ENCODE measurements at places on chromosomes 12 and 14. TPM values are rescaled to one million over a fixed set of nuclear protein-coding genes. Genes with fewer than 3 reads are reported as not detected.

The SLCO1A2 gene
- polyA plus RNA-seq = 0.28 TPM

The LMNTD1 gene
- polyA plus RNA-seq = not detected

The B4GALNT1 gene
- polyA plus RNA-seq = 0.83 TPM

The NPFF gene
- polyA plus RNA-seq = 0.49 TPM

The KCNK10 gene
- 0.03 TPM for polyA plus RNA-seq

The FOXM1 gene
- 4.1 TPM for polyA plus RNA-seq

The KLHL33 gene
- 0.32 TPM for polyA plus RNA-seq

The NCAPD2 gene
- polyA plus RNA-seq = 14.1 TPM

The PARPBP gene
- 3.3 TPM for polyA plus RNA-seq

The PRKD1 gene
- polyA plus RNA-seq = 1.0 TPM

The ACRBP gene
- 8.8 TPM for polyA plus RNA-seq

The LTBP2 gene
- polyA plus RNA-seq = 4.2 TPM

The TAMALIN gene
- polyA plus RNA-seq = 38.2 TPM

The GPRC5D gene
- not detected for polyA plus RNA-seq

The PPFIBP1 gene
- polyA plus RNA-seq = 3.7 TPM

GRCh38 chr14:86462193-86462753 is 932.3 kb downstream of the FLRT2 start:
- DNase-seq = no peak

DNA sequence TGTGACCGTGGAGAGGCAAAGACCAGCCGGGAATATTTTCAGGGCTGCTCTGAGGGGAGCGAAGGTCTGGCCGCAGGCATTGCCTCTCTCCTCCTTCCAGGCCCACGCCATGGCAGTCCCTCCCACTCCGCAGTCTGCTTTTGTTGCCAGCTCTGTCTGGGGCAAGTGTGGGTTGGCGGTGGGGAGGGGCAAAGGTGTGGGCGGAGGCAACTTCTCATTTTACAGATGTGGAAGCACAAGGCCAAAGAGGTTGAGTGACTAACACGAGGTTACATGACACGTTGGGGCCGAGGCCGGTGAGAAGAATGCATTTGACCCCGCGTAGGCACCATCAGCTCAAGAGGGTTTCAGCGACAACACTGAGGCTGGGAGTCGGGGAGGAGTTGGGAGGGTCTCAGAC is 6.1 kb upstream of the FAIM2 start:
- peak; percentile 67 for DNase-seq

DNA sequence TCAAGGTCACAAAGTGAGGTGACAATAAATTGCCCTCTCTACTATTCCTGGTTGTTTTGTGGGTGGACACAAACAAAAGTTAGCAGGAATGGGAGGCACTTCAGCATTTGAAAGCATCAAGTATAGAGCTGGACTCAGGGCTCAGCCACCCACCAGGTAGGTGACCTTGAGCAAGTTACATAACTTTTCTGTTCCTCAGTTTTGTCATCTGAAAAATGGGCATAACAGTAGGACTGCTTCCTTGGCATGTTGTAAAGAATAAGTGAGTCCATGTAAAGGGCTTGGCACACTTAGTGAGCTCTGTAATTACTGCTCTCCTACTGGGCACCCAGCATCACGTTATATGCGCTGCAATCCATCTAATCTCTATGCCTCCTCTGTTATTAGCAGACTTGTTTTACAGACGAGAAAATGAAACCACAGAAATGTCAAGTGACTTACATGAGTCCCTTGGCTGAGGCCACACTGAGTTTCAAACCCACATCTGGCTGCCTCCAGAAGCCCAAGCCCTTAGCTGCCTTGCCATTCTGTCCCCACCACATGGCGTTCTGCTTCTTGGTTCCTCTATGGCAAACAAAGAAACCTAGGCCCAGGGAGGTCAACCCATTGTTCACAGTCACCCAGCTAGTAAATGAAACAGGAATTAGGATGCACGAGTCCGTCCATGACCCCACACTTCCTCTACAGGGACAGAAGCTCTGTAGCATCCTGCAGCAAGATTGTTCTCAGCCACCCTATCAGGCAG is 63.2 kb upstream of the SLC24A4 start:
- DNase-seq = no peak

GRCh38 chr14:76293923-76294322 is 82.0 kb upstream of the ESRRB start:
- no peak for DNase-seq

- peak; percentile 84 for DNase-seq
Observed at GRCh38 chr12:120640861-120641833, 721 bp downstream of the CABP1 start.

GRCh38 chr14:69763761-69764510 is 3.0 kb upstream of the SRSF5 start:
- no peak for DNase-seq

DNA sequence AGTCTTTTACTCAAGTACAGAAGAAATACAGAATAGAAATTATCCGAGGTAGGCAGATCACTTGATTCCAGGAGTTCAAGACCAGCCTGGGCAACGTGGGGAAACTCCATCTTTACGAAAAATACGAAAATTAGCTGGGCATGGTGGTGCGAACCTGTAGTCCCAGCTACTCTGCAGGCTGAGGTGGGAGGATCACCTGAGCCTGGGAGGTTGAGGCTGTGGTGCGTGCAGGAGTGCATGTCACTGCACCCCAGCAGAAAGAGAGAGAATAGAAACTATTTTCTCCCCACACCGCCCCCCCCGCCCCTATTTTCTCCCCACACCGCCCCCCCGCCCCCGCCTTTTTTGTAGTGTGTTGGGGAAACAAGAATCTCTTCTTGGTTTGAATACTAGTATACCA is 2.2 kb downstream of the DNM1L start:
- DNase-seq = no peak

DNA sequence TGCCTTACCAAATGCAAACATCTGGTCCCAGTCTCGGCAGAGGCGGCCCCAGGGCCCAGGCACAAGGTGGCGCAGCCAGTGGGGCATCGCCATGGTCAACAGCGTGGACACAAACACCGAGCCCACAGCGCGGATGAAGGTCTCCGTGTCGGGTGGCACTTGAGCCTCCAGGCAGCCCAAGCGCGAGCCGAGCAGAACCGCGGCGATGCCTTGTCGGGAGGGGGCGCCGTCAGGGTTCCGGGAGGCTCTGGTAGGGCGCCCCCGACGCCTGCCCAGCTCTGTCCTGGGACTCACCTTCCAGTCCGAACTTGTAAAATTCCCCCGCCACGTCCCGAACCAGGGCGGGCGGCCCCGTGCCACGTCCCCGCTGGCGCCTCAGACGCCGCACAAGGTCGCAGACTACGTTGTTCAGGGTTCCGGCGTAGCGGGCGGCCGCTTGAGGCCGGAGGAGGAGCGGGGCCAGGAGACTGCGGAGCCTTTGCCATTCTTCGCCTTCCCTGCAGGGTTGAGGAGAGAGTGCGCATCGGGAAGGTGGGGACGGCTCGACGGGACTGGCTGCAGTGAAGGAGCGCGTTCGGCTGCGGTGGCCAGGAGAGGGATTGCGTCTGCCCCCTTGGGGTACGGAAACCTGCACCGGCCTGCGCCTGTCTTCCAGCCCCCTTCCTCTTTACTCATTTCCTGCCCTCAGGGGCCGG is 1.7 kb downstream of the CYP27B1 start:
- DNase-seq = peak; percentile 88

GRCh38 chr14:72740504-72740961 is 153.4 kb downstream of the DPF3 start:
- DNase-seq = no peak

DNA sequence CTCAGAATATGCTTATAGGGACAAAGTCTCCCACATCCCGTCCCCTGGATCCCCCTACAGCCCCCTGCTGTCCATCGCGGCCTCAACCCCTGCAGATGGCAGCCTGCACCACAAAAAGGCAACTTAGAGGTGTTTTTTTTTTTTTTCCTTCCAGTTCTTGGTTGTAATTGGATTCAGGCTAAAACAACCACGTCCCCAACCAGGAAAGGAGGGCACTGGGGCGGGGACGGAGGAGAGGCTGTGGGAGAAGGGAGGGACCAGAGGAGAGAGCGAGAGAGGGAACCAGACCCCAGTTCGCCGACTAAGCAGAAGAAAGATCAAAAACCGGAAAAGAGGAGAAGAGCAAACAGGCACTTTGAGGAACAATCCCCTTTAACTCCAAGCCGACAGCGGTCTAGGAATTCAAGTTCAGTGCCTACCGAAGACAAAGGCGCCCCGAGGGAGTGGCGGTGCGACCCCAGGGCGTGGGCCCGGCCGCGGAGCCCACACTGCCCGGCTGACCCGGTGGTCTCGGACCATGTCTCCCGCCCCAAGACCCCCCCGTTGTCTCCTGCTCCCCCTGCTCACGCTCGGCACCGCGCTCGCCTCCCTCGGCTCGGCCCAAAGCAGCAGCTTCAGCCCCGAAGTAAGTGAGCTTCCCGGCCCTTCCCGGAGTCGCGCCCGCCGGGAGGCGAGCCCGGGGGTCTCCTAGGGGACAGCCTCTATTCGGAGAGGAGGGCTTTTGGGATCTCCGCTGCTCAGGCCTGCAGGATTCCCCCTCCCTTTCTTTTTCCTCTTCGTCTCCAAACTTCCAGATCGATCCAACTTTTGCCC is at the start of gene MMP14:
TSS of gene MMP14 (plus strand) at position 285 of the 813 bp plus-strand sequence. CDS start at position 518, 233 bp downstream.
- DNase-seq = peak; percentile 79

DNA sequence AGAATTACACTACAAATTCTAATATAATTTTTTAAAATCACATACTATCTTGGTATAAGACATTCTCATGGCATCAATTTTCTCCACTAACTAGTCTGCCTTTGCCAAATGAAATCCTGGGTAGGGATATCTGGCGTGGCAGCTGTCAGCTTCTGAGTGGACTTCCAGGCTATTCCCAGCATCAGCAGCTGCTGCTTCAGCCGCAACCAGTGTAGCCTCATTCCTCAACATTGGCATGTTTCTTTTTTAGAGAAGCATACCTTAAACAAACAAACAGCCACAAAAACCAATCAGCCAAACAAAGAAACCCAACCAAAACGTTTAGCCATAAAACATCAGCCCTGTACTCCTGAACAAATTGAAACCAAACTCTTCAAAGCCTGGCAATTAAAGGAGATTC is 235.8 kb downstream of the SSPN start:
- DNase-seq = no peak

- no peak for DNase-seq
Observed at GRCh38 chr12:63302269-63302940, 151.4 kb upstream of the AVPR1A start.

DNA sequence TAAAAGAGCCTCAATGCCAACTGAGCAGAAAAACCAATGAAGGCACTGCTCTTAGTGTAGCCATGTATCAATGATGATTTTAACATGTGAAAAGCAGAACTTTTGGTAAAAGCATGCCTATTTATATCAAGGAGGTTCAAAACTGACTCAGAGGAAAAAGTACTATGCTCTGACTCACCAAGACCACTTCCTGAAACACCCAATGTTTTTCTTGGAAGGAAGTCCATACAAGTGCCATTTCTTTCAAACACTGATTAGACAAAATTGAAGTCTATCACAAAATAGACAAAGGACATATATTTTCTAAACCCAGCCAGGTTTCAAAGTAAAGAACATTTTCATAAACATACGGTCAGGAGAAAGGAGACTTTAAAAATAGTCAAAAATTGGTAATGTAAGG is 88.6 kb downstream of the EPS8 start:
- DNase-seq = no peak

DNA sequence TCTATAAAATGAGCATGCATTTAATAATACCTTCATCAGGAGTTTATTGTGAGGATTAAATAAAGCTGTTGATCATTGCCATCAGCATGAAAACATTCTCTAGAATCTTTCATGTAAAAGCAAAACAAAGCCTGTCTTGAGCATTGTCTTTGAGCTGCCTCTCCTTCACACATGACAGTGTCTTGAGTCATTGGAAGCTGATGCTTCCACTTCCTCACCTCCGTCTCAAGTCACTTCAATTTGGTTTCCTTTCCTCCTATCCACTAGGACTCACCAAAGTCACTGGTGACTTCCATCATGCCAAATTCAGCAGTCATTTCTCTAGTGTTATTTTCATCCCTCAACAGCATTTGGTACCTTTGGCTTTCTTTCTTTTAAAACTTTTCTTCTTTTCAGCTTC is 31.6 kb upstream of the MYBPC1 start:
- no peak for DNase-seq

GRCh38 chr12:2044165-2044564 is 8.6 kb upstream of the CACNA1C start:
- DNase-seq = no peak

DNA sequence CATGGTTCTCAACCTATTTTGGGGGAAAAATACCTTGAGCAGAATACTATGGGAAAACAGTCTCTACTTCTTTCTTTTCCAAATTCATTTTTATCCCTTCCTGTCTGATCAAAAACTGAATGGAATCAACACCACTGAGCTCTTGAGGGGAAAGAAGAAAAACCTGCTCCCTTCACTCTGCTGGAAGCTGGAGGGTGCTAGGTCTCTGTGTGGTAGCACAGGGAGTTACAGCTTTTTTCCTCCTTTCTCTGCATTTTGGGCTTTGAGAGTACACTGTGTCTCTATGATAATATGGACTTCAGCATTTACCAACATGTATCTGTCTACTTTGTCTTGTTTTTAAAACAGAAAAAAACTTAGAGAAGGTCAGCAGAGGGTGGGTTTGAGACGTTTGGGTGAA is 417.2 kb upstream of the SYT1 start:
- no peak for DNase-seq

DNA sequence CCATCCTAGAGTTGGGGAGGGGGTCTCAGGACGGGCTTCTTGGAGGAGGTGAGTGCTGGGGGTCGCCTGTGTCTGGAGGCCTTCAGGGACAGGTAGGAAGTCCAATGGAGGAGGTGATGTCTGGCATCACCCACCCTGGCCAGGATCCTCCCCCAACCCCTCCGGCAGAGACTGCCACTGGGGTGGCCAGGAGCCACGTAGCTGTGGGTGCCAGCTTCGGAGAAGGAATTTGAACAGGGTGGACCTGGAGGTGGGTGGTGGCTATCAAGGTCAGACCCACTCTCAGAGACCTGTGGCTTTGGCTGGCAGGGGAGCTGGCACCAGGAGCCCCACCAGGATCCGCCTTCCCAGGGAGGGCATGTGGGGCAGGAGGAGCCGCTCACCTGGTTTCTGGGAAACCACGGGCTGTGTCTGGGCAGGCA is 9.1 kb downstream of the CEP170B start:
- no peak for DNase-seq

- DNase-seq = no peak
Observed at GRCh38 chr14:40758076-40758475, 848.6 kb upstream of the LRFN5 start.

GRCh38 chr12:4540638-4541037 is 1.9 kb downstream of the RAD51AP1 start:
- no peak for DNase-seq

- DNase-seq = no peak
Observed at GRCh38 chr12:75990189-75990912, 41.2 kb downstream of the PHLDA1 start.

DNA sequence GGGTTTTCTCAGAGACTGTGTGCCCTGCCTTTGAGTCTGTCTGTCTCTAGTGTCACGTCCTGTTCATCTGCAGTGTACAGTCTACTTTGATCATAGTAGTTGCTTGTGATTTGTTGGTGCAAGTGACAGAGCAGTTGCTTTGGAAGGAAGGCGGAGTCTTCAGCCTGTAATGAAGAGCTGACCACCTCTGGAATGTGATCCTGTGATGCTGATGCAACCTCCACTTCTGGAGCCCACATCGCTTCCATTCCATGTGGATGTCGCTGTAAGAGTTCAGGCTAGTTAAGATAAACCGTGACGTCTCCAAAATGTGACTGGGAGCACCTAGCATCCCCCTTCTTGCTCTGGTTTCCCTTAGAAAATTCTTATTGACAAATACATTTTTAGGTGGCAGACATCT is 51.8 kb downstream of the PELI2 start:
- DNase-seq = no peak
